ENCODE measurements at places on chromosomes 4 and X.
A peak's percentile ranks its signal among the peaks of the same experiment; 100 is the strongest.

GRCh38 chr4:148961526-148961925 is 519.3 kb upstream of the NR3C2 start:
- DNase-seq, result no peak

- DNase-seq, result no peak
Observed at GRCh38 chrX:103941201-103941975, 21.0 kb upstream of the TMSB15B start.

DNA sequence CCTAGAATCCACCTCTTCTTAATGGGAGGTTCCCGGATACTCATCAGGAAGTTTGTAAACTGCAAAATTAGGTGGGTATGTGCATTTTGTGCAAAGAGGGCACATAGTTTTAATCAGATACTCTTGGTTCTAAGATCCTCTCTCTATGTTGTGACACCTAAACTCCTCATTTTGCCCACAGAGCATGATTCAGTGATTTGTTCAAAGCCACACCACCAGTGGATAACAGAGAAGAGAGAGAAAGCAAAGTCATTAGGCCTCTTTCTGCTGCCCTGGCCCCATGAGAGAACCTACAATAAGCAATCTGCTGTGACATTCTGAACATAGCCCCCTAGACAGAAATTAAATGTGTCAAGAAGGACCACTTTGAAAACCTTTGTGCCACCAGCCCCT is 72.3 kb upstream of the STIM2 start:
- no peak for DNase-seq

DNA sequence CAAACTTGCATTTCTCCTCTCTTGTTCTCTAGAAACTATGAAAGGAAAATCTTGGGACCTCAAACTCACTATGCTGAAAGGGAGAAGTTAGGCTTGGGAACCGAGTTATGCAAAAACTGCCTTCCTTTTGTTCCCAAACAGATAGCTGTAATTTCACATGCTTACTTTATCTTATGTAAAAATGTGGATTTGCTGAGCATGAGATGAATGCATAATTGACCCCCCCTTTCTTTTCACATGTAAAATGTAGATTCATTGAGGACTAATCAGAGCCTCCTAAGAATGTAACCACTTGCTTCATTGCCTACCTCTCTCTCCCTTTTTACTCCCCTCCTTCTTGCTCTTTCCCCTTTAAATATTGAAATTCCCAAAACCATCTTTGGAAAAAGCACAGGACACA is 18.0 kb downstream of the TBC1D9 start:
- DNase-seq, result no peak

DNA sequence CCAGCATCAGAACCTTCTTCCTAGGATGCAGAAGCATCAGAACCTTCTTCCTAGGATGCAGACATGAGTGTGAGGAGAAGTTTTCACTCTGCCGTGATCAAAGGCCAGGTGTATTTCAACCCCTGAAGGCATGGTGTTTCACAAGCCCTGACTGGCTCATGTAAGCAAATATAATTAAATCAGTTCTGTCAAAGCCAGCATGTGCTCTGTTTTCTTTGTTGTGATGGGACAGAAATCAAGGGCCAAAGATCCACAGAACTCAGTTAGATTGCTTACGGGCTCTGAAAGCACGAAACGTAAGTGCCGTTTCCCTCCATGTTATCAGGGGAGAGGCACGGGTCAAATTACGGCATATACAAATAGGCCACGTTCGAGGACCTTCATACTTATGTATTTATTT is 32.0 kb upstream of the CLDN24 start:
- DNase-seq, result no peak

GRCh38 chrX:140765043-140765784 is 55.7 kb downstream of the LINC00632 start:
- peak; percentile 20 for DNase-seq

- no peak for DNase-seq
Observed at GRCh38 chr4:109462802-109463201, 29.2 kb downstream of the SEC24B start.

GRCh38 chrX:104564921-104565703 is 887 bp upstream of the IL1RAPL2 start:
- no peak for DNase-seq

DNA sequence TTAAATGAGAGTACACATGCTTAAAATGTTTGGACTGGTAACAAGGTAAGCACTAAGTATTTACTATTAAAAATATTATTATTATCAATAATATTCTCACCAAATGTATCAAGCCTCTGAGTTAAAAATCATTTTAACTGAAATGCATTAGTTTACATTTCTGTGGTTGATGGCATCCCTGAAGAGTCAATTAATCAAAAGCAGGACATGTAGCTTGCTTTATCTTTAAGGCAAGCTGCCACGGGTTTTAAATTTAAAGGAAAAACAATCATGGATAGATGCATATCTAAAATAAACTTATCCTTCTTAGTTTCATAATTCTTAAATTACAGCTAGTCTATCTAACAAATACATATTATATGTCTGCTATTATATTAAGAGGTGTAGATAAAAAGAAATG is 584.8 kb upstream of the INTU start:
- DNase-seq, result no peak

GRCh38 chrX:132041015-132041414 is 17.9 kb downstream of the STK26 start:
- DNase-seq, result no peak

DNA sequence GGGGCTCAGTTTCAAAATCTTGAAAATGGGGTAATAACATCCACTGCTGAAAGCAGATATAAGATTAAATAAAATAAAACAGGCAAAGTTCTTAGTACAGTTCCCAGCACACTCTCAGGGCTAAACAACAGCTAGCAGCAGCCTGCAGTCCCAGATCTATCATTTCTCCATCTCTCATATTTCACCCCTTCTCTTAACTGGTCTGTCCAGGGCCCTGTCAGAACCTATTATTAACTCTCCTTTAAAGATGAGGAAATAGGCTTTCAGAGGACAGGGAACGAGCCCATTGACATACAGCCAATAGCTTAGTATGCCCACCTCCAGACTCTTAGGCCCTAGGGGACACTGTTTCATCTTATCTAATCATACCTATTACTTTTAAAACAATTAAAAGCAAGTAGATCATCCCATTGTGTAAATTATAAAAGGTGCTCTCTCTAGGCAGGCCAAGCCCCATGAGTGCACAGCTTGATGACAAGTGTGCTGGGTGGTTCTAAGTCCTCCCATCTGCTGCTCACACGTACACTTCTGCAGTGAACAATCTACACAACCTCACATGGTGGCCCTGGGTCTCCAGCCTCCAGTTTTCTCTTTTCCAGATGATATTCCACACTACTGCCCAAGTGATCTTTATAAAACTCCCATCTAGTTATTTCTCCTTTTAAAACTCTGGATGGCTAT is 119.0 kb downstream of the APBB2 start:
- no peak for DNase-seq

GRCh38 chrX:29295987-29296680 is 708.9 kb downstream of the IL1RAPL1 start:
- no peak for DNase-seq

DNA sequence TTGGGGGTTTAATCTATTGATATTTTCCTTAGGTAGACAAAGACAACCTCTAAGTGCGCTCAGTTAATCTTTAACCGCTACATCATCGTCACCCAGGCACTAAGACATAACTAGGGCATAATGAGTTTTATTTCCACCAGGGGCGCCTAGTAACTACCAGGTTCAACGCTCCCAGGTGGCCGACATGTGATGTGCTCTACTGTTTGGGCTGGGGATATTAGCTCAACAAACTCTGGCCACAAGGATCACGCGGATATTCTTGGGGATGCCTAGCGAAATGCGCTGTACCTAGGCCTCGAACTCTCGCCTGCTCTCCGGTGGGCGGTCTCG is 915 bp upstream of the RAB33B start:
- no peak for DNase-seq

- DNase-seq, result no peak
Observed at GRCh38 chr4:103499094-103499493, 220.7 kb downstream of the TACR3 start.

Data from activated T-cell treated with anti-CD3 and anti-CD28 coated beads, Interleukin-2, amount 50 U/mL, for 48 hours (primary cell).